CD4-positive, alpha-beta T cell treated with Interleukin-1 beta for 1 hour (primary cell): ENCODE measurements at places on chromosomes 12 and 14.
A peak's percentile ranks its signal among the peaks of the same experiment; 100 is the strongest.

DNA sequence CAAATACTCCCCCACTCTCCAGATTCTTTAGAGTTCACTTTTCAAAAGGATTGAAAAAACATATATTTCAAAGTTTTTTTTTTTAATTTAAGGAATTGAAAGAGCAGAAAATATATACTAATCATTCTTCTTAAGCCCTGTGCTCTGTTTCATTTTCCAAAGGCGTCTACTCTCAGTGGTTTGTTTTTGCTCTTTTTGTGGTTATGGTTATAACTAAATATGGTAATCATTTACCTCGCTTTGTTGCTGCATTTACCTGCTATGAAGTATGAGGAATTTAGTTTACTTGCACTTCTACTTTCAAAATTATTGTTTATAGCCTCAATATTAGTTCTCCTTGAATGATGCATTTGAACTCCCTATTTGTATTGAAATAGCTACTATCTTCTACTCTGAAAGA lies 55.9 kb upstream of the LRRK2 start:
- no peak for DNase-seq

DNA sequence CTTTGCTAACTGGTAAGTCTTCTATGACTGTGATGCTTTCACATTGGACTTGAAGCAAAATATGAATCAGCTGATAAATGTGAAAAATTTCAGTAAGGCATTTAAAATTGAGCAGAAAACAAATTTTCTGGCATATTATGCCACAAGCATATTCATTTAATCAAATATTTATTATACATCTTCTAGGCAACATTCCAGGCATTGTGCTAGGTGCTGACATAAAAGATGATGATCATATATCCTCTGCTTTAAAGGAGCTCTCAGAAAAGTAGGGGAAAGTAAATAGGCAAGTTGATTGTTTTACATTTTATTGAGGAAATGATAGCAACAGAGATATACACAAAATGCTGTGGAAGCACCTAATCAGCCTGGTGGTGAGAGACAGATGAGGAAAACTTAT lies 248.9 kb downstream of the SLC16A7 start:
- DNase-seq = no peak

DNA sequence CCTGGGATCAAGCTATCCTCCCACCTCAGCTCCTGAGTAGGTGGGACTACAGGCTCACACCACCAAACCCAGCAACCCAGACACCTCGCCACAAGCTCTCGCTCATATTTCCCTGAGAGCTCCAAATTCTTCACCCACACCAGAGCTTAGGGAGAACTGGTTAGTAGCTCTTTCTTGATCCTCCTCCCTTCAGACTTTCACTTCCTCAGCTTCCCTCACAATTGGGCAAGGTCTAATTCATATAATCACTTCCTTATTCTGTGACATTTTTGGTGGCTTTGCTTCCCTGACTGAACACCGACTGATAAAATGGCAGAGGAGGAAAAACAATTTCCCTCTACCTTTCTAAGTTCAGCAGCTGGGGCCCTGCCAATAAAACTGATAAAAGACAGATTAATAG lies 88.5 kb downstream of the GXYLT1 start:
- DNase-seq = peak; percentile 2

DNA sequence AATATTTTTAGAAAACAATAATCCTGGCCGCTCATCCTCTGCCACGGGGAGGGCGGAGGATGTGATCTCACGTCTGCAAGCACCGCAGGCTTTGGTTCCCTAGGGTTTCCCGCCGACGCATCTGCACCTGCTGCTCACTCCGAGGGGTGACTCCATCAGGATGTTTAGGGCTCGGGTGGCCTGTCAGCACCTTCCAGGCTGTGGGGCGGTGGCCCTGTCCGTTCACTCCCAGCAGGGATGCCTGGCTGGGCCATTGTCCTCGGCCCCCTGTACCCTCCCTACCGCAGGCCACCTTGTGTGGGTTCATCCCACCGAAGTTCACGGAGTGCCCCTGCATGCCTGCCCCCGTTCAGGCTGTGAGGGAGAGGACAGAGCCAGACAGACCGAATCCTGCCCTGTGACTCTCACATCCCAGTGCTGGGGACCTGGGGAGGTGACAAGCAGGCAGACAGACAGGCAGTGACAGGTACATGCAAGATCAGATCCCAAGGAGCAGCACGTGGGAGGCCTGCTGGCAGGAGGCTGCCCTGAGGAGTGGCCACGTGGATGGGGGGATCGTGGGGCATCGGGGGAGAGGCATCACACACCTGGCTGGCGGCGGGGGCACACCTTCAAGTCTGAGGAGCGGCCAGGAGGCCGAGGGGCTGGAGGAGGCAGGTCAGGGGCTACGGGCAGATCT lies 112.6 kb downstream of the ADGRD1 start:
- no peak for DNase-seq

DNA sequence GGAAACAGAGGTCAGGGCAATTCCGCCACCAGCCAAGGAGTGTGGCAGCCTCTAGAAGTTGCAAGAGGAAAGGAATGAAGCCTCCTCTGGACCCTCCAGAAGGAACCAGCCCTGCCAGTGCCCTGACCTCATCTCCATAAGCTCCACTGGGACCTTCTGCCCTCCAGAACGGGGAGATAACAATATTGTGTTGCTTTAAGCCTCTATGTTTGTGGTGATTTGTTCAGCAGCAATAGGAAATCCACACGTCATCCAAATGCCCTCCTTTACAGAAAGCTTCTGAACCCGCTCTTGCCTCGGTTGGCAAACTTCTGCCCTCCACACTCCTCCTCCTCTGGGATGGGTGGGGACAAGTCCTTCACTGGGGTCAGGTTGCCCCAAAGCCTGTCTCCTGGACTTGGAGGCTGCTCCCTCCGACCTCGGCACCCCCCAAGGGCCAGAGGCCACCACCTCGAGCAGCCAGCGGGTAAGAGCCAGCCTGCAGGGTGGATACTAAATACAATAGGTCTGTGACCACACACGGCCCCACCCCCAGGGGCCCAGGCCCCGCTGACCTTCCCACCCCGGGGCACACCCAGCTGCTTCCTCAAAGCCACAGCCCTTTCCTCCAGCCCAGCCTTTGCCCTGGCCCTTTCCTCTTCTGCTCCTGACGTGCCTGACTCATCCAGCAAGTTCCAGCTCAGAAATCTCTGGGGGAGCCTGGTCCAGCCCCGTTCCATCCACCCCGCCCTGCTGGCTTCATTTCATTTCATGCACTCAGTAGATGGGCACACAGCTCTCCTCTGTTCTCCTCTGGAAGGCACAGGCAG lies 58.7 kb upstream of the NCOR2 start:
- peak; percentile 83 for DNase-seq

- DNase-seq = no peak
Observed at GRCh38 chr12:93156086-93156716, 221.5 kb upstream of the NUDT4 start.

GRCh38 chr14:52730709-52731111 lies 744 bp downstream of the STYX start:
- DNase-seq = no peak

- no peak for DNase-seq
Observed at GRCh38 chr14:81193924-81194633, 26.7 kb downstream of the GTF2A1 start.

DNA sequence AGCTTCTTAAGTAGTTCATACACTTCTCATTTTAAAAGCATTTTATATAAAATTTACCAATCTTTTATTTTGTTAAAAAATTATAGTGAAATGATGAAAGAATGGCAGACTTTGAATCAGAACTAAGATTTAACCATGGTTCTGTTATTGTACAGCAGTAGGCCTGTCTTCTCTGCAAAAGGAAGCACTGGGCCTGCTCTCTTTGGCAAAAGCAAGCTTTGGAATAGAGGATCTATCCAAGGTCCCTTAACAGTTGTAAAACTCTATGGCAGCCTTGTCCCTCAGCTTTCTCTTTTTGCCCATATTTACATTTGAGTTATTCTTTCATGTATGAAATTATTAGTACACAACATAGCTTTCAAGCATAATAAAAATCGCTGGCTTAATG lies 82.8 kb downstream of the PLEKHG7 start:
- DNase-seq = no peak

GRCh38 chr12:1325666-1326065 lies 268.7 kb downstream of the FBXL14 start:
- DNase-seq = no peak

GRCh38 chr12:15669256-15669948 lies 119.8 kb downstream of the EPS8 start:
- DNase-seq = no peak

DNA sequence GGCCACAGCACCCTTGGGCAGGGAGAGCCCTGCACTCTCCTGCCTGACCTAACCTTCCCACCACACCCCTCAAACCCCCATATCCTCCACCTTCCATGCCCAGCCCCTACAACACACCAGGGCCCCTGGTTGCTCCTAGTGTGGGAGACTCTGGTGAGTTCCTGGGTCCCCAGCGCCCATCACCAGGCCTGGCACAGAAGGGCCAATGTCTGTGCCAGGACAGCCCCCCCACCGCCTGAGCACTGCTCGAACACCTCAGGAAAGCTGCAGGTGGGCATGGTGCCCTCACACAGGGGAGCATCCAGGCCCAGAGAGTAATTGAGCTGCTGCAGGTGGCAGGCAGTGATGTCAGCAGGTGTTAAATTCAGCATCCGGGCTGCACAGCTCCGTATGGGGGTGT lies 15.2 kb downstream of the ADCY6 start:
- DNase-seq = no peak

- DNase-seq = no peak
Observed at GRCh38 chr12:46921764-46922133, 96.0 kb upstream of the SLC38A4 start.

DNA sequence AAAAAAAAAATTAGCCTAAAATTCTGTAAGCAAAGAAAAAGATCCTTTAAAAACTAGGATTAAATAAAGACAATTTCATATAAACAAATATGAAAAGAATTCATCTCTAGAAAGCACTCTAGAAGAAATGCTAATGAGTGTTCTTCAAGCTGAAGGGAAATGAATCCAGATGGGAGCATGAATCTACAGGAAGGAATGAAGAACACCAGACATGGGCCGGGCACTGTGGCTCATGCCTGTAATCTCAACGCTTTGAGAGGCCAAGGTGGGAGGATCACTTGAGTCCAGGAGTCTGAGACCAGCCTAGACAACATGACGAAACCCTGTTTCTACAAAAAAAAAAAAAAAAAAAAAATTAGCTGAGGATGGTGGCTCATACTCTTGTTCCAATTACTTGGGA lies 297.2 kb downstream of the FBXL14 start:
- DNase-seq = no peak

GRCh38 chr14:20907214-20907613 lies 16.0 kb downstream of the RNASE3 start:
- no peak for DNase-seq

DNA sequence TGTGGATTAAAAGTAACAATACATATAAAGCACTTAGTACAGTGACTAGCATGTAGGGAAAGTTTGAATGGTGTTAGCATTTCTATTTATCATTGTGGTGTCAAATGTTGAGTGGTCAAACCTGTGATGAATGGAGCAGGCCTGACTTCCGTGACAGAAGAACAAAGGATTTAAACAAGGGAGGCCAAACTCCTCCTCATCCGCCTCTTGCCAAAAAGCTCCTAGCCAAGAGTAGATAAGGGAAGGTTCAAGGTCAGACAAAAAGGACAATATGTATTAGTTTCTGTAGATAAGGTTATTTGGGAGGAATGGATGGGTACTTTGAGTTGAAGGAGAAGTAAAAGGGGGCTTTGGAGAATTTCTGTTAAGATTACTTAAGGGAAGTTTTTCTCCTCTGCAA lies 6.5 kb downstream of the RNASE7 start:
- no peak for DNase-seq

DNA sequence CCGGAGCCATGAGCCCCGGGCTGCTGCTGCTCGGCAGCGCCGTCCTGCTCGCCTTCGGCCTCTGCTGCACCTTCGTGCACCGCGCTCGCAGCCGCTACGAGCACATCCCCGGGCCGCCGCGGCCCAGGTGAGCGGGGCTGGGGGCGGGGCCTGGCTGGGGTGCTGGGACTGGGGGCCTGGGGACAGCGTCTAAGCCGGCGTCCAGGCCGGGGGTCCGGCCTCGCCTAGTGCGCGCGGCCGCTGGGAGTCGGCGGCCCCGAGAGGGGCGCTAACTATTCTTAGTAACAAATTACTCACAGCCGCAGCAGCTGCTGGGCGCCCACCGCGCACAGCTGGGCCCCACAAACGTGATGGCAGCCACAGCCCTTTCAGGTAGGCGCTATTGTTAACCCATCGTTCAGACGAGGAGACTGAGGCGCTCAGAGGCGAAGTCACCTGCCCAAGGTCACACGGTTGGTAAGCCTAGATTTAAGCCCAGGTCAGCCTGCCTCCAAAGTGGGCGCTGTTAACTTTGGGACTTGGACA lies 374 bp downstream of the CYP46A1 start:
- DNase-seq = no peak

- no peak for DNase-seq
Observed at GRCh38 chr12:96419576-96420276, 19.5 kb upstream of the CDK17 start.
